ENCODE measurements at places on chromosomes 2 and 18.

DNA sequence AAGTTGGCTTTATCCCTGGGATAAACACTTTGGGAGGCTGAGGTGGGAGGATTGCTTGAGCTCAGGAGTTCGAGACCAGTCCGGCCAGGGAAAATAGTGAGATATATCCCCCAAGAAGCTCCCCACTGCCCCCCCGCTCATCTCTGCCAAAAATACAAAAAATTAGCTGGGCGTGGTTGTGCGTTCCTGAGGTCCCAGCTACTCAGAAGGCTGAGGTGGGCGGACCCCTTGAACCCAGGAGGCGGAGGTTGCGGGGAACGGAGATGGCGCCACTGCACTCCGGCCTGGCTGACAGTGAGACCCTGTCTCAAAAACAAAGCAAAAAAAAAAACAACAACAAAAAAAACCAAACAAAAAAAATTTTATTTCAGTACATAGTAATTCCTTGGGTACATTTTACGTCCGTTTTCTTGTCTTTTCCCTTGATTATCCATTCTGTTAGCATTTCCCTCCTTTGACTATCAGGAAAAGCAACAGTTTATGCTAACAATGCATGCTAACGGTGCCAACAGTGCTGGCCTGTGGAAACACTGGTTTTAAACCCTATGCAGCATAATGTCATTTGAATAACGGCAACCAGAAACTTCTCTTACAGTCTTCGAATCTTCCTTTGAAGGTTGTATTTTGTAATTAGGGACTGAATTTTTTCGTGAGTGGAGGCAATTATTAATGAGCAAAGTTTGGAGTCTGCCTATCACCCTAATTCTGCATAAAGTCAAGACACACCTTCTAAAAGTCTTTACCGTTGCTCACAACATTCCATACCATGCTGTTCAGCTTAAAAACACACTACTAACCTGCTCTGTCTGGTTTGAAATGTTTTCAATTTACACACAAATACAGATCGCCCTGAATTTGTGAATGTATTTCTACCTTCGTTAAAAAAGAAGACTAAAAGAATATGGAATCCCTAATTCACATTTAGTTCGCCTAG is 721 bp upstream of the MIB1 start:
- DNase-seq = no peak

GRCh38 chr2:219441451-219442255 is 7.0 kb downstream of the SPEG start:
- DNase-seq = peak; percentile 78

GRCh38 chr2:106828119-106828518 is 57.8 kb downstream of the ST6GAL2 start:
- no peak for DNase-seq

GRCh38 chr18:79581406-79581805 is 98.2 kb upstream of the CTDP1 start:
- DNase-seq = no peak

DNA sequence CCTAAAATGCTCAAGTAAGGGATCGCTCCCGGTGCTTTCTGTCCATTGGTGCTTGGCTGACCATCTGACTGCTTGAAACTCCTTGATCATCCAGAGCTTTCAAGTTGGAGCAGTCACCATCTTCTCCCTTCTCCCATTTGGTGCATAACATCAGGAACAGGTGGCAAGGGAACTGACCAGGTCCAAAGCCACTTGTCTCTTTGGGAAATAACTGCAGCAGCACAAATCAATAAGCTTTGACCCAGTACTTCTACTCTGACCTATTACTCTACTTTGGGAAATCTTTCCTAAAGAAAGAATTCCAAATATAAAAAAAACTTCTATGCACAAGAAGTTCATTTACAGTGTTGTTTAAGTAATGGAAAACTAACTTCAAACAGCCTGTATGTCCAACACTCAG is 10.6 kb upstream of the MAT2A start:
- DNase-seq = no peak

- DNase-seq = no peak
These were observed 830.1 kb upstream of the ZEB2 start for GRCh38 chr2:145350011-145350410.

Data from activated CD4-positive, alpha-beta T cell treated with anti-CD3 and anti-CD28 coated beads for 4 hours (primary cell).